Dermis blood vessel endothelial cell (primary cell): ENCODE measurements at places on chromosomes 7 and 10.

GRCh38 chr7:51070151-51070550 is 246.5 kb downstream of the COBL start:
- DNase-seq, result peak; percentile 68

- peak; percentile 45 for DNase-seq
Measured at GRCh38 chr7:40437498-40437897, 302.7 kb downstream of the SUGCT start.

- DNase-seq, result no peak
Measured at GRCh38 chr7:158125721-158126120, 461.9 kb downstream of the PTPRN2 start.

- DNase-seq, result no peak
Measured at GRCh38 chr7:155775691-155776090, 36.6 kb downstream of the SHH start.

DNA sequence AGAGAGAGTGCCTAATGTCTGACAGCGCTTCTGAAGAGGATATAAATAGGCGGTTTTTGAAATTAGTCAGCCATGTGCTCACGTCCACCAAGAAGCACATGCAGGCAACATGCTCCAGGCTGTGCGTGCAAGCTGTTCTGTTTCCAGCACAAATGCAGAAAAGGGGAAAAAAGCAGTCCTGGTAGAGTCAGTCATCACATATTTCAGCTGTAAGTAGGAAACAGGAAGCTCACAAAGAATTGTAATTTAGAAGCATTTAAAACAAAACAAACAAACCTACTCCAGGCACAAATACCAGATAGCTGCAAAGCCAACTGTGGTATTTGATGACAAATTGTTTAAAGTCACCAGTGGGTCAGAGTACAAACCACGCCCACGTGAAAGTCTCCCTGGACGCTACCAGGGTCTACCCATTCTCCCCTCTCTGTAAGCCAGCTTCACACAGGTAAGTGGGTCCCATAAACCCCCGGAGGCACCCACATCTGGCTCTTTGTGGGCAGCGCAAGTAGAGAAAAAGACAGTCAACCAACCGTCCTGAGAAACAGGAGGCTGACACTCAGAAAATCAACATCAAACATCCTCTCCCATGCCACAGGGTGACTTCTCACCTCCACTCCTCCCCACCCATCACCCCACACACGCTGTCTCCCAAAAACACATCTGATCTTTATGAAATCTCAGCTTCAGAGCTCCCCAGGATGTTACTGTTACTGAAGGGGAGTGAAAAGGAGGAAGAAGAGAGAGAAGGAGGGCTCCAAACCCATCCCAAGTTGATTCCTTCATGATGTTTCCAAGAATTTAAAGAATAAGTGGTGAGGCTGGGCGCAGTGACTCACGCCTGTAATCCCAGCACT is 186.4 kb downstream of the FAM107B start:
- DNase-seq, result peak; percentile 90

- DNase-seq, result no peak
Measured at GRCh38 chr10:93967756-93968155, 26.0 kb upstream of the PLCE1 start.

GRCh38 chr10:22002591-22003176 is 846 bp downstream of the DNAJC1 start:
- peak; percentile 34 for DNase-seq

DNA sequence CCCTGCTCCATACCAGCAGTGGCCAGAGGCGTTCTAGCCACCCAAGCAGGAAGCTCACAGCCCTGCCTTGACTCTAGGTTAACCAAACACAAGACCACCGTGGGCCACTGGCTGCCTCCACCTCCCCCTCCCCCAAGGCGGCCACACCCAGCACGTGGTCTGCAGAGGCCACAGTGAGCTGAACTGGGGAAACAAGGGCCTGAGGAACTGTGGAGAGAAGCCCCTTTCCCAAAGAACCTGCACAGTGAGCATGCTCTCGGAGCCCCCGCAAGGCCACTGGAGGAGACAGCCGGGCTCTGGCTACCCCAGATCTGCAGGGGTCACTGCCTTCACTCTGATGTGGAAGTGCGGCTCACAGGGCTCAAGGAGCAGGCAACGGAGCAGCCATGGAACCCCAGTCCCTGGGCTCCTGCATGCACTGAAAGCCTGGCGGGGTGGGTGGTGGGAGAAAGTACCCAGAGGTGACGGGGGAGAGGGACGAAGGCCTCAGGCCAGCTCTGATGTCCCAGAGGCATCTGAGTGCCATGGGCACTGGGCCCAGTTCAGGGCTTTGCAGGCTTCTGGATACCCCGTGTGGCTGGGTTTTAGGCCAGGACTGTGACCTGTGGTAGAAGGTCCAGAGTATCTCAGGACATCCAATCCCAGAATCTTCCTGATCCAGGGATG is 189.2 kb downstream of the EBF3 start:
- no peak for DNase-seq

DNA sequence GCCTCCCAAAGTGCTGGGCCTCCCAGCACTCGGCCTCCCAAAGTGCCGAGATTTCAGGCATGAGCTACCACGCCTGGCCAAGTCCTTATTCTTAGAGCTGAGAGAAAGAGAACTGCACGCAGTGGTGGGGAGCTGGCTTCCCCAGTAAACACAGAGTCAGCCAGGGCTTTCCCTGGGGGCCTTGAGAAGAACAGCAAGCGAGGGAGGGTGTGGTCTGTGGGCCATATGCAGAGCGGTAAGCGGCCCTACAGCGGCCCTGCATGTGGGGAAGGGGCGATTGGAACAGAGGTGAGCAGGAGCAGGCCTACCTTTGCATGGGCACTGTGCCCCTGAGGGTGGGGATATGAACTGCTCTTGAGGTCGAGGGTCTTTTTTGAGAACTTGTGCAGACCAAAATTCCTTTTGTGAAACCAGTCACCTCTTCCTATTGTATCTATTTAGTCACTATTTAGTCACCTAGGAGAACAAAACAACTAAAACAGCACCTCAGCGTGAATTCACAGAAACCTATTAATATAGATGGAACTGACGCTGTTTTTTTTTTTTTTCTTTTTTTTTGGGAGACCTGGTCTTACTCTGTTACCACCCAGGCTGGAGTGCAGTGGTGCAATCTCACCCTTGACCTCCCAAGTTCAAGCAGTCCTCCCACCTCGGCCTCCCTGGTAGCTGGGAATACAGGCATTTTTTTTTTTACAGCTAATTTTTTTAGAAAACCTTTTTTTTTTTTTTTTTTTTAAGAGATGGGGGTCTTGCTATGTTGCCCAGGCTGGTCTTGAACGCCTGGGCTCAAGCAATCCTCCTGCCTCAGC is 36.9 kb upstream of the SH2D4B start:
- peak; percentile 61 for DNase-seq

DNA sequence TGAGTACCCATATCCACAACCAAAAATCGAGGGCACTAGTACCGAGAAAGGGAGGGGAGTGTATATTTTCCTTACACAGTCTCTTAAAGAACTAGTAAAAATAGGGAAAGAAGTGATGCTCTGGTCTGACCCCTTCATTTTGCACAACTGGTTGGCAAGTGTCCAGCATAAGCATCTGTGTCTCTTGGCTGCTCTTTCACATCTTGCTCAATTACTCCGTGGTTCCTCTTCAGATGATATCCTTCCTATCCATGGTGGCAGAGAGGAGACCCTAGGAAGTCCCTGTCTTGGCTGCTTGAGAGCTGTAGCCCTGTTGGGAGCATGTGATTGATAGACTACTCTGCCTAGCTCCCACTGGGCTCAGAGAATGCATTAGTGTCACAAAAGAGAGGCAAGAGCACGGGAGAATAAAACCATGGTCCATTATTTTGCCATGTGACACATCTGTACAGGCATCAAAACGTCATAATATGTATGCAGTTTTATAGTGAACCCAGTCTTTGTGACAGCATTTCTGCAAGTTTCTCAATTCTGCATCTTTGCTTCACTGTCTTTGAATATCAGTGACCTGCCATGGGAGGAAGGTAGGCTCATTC is 111.8 kb upstream of the ANKRD1 start:
- no peak for DNase-seq

- no peak for DNase-seq
Measured at GRCh38 chr10:129187331-129187730, 279.7 kb upstream of the MGMT start.

GRCh38 chr10:6600224-6600987 is 20.3 kb upstream of the PRKCQ start:
- no peak for DNase-seq

DNA sequence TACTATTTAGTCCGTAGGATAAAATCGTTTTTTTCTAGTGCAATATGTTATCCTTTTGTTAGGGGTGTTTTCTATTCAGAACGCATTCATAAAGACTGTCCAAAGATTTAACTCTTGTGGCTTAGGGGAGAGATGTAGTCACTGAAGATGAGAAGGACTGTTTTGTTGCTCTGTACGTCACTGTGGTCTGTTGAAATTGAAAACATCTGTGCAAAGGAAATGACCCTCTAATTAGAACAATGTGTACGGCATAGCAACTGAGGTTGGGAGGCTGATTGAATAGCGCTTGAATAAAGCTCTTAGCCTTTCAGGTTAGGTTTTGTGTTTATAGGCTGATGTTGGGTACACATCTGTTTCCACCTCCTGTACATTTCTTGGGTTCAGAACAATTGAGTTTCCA is 453.4 kb upstream of the AKR1E2 start:
- DNase-seq, result peak; percentile 99

- DNase-seq, result no peak
Measured at GRCh38 chr7:27944643-27945042, 204.7 kb downstream of the TAX1BP1 start.

GRCh38 chr10:45135443-45136198 is 134.9 kb downstream of the ZNF22 start:
- DNase-seq, result peak; percentile 4

DNA sequence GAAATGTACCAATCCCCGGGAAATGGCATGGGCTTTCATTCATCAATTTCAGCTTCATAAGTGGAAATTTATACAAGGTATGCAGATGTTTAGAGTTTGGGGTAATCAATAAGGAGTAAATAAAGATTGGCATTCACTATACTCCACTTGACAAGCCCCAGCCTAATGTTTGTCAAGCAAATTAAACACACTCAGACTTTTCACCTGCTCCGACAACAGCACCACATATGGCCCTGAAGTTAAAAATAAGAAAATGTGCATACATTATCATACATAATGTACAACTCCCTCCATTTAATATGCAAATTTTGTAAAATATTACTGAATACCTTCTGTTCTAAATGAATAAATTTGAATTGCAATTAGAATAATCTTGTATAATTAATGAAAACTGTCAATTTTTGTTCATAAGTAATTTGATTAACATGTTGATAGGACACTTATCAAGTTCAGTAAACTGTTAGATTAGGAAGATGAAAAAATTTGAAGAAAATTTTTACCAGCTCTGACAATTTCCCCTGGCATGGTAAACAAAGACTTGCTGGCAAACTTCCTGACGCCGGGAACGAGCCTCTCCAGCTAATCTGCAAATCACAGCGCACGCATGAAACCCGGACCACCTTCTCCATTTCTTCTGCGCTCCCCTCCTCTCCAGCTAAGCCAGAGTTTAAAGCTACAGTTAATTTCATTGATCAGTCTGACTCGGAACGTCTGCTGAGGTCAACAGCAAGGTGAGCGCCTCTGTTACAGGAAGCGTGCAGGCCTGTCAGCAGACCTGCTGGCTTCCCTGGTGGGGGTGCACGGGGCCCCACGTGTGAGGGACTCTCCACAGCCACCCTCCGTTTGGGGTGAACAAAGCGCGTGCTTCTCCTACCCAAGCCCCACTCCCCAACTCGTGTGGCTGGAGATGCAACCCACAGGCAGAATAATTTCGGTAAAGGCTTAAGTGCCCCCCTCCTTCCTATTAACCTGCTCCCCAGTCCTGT is 70.7 kb downstream of the EBF3 start:
- DNase-seq, result peak; percentile 23

DNA sequence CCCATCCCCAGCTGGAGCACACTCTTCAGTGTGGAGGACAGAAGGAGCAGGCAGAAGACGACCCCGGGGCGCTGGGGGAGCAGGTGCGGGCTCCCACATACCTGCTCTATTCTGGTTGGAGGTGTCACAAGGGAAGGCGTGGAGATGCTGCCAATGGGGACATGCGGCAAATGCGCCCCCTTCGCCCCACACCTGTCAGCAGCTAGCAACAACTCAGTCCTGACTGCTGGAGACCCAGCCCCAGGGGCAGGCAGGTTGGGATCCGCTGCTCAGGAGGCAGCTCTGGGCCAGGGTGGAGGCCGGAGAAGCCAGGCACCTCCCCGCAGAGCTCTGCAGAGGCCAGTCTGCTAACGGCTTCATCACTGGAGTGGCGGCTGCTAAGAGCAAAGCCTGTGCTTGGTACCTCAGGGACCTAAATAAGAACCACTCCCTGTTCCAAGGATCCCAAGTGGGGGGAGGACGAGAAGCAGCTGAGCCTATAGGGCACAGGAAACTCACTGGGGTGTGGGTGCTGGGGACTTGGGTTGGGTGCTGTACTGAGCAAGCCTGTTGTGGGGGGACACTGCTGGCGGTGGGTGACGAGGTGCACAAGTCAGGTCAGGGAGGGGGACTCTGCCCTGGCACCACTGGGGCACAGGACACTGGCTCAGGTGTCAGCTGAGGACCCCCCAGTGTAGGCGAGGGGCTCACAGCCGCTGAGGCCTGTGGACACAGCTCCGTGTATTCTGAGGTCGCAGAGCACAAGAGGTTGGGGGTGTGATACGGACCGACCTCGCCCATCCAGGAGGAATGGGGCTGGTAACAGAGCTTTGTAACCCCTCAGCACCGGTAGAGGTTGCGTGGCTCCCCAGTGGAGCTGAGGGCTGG is 19.2 kb upstream of the GPR146 start:
- no peak for DNase-seq

DNA sequence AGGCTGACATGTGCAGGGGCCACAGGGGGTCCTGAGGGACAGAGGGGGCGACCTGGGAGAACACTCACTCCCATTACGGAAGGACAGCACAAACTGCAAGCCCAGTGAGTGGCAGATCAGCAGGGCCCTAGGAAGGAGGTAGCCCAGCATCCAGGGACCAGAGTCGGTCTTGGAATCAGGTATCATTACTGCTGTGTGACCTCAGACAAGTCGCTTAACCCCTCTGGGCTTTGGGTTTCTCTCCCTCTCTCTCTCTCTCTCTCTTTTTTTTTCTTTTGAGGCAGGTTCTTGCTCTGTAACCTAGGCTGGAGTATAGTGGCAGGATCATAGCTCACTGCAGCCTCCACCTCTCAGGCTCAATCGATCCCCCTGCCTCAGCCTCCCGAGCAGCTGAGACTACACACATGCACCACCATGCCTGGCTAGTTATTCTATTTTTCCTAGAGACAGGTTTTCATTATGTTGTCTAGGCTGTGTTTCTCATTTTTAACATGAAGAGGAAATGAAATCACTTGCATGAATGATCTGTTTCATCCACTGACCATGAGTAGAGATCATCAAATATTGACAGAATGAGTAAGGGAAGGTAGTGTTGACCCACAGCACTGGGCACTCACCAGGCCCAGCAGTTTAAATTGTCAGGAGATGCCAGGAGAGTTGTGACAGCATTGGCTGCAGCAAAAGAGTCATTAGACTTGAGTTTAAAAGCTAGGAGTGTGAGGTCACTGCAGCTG is 49.4 kb downstream of the BUB3 start:
- DNase-seq, result no peak

- no peak for DNase-seq
Measured at GRCh38 chr10:61837755-61838171, 63.7 kb upstream of the ARID5B start.

- DNase-seq, result no peak
Measured at GRCh38 chr7:158836692-158837091, 7.4 kb upstream of the ESYT2 start.
